Daoy (cell line): ENCODE measurements at places on chromosomes 16 and 17. TPM values are rescaled to one million over a fixed set of nuclear protein-coding genes. Genes with fewer than 3 reads are reported as not detected.
A peak's percentile ranks its signal among the peaks of the same experiment; 100 is the strongest.

GRCh38 chr16:79600638-79601091, at the start of gene MAF:
Gene MAF, minus strand, starts transcription at chr16:79600737. Its CDS starts 835 bp downstream, at chr16:79599902.
- DNase-seq = peak; percentile 90

DNA sequence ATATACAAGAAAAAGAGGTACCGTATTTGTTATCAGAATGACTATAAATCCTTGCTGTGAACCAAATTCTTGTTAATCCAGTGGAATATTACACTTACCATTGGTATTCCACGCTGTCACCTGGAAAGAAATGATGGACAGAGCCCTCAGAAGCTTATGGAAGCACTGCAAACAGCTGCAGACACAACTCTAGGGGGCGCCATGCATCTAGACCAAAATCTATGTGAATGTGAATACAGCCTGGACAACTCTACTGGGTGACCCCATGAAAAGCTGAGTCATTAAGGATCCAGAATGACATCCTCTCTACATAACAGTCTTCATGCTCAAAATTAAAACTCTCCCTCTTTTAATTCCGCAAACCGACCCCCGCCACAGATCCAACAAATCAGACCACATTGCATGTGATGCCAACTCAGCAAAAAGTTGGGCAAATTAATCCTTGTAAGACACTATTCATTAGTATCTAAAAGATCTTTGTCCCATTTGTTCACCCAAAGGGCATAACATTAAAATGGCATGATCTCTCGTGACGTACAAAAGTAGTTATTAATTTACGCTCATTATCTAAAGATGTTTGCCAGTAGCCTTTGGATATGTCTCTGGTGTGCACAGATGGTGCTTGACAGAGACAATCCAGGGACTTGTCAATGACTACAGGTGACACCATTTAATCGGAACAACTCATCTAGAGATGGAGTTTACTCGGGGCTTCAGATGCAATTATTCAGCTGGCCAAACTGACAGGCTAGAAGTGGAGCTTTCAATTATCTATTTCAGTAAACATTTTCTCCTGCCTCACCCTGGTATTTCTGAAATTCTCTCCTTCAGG, 552.7 kb upstream of the PSMD7 start:
- DNase-seq = peak; percentile 28

DNA sequence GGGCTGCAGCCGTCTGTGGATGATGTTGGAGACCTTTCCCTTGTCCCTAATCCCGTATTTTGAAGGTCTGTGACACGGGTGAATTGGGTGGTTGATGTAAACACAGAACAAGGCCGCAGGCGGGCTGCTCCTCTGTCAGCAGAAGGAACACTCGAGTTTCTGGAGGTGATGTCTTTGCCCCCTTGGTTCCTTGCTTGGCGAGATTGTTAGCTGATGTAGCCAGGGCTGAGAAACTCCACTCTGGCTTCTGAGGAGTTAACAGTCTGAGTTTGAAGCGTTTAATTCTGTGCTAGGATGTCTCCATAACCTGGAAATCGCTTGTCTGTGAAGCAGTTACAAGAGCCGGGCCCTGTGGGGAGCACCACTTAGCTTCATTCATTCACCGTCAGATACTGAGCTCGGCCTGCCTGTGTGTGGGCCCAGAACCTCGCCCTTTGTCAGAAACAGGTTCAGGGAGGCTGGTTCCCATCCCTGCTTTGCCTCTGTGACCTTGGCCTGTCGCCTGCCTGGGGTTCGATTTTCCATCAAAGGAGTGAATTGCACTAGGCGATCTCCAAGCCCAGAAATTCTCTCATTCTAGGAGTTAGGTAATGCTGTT, 1.3 kb downstream of the MAPK8IP3 start:
- DNase-seq = no peak

OR1F1 gene
- not detected in 2 replicates for total RNA-seq

SHISA6 gene
- not detected in 2 replicates for total RNA-seq

TP53I13 gene
- 40.2 and 44.8 TPM in 2 replicates for total RNA-seq

FBXL16 gene
- total RNA-seq = 0.51 TPM in 1 of 2 replicates, not detected in the other
